ENCODE measurements at places on chromosomes 1 and 21.

GRCh38 chr1:220347654-220348175, 75.5 kb upstream of the RAB3GAP2 start:
- DNase-seq: no peak

DNA sequence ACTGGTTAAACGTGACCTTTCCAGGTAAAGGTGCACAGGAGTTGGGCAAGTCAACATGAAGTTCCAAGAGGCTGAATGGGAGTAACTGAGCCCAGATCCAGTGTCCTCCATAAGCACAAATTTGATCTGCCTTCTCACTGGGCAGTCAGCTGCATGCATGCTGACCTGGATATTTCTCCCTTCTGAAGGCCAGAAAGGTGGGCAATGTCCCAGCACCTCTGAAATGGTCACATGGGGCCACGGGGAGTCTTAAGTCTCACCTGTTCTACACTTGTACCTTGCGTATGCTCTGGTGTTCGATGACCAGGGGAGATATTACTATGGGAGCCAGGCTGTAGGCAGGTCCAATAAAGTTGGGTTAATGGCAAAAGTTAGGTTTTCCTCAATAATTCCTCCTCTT, 240.2 kb downstream of the SIPA1L2 start:
- no peak for DNase-seq

DNA sequence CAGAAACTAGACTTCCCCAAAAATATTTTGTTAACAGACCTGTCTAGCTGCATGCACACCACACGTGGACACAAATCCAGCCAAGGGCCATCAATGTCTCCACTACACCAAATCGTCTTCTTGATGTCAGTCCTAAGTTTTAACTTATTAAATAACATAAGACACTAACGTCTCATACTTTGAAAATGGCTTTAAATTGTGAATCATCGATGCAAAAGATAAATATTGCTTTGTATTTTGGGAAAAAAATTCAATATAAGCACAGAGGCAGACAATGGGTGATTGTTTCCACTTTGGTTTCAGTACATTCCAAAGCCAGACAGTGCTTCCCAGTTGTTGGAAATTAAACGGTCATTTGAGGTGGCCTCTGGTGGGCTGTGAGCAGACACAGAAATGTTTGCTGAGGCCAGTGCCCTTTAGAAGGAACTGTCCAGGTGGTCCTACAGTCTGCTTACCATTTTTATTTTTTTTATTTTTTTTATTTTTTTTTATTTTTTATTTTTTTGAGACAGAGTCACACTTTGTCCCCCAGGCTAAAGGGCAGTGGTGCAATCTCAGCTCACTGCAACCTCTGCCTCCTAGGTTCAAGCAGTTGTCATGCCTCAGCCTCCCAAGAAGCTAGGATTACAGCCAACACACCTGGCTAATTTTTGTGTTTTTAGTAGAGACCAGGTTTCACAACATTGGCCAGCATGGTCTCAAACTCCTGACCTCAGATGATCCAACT, 1.8 kb upstream of the KIAA2013 start:
- no peak for DNase-seq

- DNase-seq: no peak
These were observed 15.8 kb upstream of the NPHP4 start for GRCh38 chr1:6008084-6008415.

DNA sequence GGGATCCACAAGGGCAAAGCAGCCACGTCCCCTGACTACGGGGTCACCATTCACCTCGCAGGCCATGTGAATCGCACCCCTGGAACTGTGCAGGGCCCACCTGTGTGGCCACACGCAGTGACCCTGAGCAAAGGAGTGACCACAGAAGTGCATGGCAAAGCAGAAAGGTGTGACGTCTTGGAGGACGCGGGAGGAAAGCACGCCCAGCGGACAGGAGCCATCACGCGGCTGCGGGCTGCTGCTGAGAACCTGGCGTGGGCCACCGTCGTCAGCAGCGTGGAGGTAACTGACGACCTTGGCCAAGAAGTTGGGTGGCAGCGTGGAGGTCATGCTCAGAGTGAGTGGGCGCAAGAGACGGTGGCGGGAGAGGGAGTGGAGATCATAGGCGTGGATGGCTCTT, 76.7 kb upstream of the C1orf174 start:
- no peak for DNase-seq

DNA sequence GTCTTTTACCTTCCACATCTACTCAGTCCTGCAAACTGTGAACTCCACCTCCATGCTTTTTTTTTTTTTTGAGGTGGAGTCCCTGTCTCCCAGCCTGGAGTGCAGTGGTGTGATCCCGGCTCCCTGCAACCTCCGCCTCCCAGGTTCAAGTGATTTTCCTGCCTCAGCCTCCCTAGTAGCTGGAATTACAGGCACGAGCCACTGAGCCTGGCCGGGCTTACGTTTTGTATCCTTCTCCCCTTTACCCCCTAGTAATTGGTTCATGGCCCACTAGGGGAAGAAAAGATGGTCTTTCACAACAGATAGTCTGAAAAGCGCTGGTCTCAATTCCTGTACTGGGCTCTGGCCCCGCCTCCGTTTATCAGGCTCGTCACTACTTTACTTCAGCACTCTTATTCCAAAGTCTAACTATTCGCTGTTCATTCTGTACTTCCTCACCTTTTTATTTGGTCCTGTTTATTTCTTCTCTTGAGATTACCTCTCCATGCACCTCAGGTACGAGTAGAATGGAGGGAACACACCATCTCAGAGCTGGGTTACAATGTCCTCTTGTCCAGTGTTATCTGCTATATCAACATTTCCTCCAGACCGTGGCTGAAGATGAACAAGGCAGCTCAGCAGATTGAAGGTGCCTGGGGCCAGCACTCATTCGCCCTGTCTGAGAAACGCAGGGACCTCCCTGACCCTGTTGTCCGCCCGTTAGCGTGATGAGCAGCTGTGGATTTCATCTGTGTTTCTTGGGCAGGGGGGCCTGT, 16.2 kb downstream of the CNST start:
- no peak for DNase-seq

DNA sequence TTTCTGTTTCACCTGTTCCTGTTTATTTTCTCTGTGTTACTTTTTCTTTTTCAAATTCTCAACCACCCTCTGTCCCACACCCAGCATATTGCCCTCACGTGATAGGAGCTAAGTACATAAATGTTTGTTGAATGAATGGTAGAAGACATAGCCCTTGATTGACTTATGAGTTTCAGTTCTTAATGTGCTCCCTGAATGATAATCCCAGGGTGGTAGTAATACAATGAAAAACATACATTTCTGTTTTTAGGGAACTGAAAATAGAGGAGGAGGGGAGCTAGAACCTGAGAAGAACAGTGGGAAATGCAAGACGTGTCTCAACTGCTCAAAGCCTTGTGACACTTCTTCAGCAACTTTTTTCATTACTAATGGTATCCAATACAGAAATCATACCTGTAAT, 147.1 kb downstream of the SPATA46 start:
- peak; percentile 53 for DNase-seq

DNA sequence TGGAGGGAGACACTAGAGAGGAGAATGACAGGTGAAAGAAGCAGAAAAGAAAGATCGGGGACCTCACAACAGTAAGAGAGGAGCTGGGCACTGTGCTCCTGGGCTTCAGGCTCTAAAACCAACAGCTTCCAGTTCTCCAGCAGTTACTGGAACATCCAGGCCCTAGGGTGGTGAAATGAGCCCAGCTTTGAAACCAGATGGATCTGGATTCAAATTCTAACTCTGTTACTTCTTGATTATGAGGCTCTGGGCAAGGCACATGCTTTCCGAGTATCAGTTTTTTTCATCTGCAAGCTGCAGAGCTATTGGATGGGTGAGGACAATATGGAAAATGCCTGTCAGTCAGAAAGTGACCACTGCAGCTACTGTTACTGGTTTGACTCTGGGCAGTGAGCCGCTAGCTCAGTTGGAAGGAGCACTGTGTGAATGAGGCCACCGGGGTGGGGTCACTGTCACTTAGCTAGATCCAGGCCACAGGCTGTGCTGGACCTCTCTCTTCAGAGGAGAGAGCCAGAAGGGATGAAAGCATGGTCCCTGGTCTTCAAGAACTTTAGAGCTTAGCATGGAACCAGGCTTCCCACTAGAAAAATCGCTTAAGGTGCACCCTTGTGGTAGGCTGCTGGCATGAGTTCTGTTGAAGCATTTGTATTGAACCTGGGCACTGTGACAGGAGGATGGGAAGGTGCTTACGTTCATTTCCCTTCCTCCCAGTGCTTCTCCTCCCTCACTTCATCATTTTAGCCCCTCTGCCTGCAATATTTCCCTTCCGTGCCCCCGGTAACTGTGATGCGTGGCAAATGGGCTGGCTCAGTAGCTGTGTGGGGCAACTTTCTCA, 12.2 kb downstream of the PLEKHO1 start:
- no peak for DNase-seq

DNA sequence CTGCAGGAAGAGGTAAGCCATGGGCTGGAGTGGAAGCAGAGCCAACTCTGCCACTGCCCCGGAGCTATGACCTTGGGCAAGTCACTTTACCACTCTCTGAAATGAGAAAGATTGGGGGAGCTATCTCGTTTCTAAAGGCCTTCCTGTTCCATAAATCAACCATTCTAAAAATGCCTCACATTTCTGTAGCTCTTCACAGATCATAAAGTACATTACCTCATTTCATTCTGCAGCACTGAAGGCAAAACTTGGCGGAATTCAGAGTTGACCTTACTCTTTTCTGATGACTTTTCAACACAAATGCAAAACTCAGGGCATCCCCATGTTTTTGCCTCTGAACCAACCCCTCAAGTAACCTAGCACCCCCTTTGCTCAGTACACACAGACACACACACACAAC, 404.0 kb upstream of the NFIA start:
- DNase-seq: no peak

GRCh38 chr1:35571263-35571662, 1.9 kb upstream of the TFAP2E start:
- DNase-seq: no peak

DNA sequence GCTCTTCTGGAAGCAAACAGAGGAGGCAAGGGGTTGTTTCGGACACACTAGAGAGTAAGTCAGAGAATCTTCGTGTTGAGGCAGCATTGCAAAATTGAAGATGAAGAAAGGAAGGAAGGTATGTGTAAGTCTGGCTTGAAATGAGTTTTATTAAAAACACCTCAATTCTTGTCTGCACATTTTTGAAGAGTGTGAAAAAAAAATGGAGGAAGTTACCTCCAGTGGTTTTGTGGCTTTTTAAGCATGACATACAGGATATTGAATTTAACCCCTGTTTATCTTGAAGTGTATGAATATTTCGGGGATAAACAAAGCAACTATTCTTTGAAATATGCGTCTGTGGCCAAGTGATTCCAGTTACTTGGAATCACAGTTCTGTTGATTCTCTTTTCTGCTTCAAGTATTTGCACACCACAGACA, 203.2 kb upstream of the SGIP1 start:
- DNase-seq: no peak

DNA sequence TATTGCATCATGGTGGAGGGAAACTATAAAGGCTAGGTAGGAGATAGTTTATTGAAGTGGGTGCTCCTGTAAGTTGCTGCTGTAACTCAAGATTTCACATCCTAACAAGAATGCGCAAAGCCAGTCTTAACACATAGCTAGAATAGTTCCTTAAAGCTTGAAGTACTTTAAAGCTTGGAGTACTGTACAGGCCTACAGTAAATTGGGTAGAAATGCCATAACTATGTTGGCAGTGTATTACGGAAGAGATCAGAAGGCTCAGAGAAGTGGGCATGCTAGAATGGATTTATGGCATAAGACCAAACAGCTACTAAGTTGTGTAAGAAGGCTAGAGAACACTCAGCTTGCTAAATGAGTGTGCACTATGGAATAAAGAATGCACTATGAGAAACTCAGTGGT, 44.5 kb downstream of the DMRTA2 start:
- DNase-seq: no peak

DNA sequence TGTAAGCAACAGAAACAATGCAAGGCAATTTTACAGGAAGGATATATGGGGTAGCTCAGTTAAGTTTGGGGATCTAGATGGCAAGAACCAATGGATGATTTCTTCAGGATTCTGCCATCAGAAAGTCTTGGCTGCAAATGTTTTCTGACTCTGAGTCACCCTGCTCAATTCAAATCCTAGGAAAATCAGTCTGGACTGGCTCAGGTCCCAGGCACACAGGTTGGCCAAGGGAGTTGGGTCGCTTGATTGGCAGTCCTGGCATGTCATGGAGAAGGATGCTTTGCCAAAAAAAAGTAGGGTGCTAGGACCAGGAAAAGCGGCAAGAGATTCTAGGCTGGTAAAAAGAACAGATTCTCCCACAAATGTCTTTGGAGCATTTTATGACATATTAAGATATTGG, 28.9 kb upstream of the S1PR1 start:
- DNase-seq: no peak

DNA sequence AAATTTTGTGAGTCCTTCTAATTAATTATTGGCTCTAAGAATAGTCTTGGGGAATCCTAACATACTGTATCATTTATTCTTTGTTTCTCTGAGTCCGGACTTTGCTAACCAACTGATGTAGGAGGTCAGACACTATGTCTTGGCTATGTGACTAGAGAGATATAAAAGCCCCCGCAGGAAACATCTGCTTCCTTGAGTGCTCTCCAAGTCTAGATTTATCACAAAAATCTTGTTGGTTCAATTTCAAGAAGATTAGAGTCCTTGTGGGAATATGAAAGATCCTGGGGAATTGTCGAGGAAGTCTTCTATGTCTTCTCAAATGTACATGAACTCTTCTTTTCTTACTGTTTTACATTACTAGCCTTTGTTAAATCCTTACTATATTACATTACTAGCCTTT, 1712.5 kb downstream of the NCAM2 start:
- DNase-seq: no peak

DNA sequence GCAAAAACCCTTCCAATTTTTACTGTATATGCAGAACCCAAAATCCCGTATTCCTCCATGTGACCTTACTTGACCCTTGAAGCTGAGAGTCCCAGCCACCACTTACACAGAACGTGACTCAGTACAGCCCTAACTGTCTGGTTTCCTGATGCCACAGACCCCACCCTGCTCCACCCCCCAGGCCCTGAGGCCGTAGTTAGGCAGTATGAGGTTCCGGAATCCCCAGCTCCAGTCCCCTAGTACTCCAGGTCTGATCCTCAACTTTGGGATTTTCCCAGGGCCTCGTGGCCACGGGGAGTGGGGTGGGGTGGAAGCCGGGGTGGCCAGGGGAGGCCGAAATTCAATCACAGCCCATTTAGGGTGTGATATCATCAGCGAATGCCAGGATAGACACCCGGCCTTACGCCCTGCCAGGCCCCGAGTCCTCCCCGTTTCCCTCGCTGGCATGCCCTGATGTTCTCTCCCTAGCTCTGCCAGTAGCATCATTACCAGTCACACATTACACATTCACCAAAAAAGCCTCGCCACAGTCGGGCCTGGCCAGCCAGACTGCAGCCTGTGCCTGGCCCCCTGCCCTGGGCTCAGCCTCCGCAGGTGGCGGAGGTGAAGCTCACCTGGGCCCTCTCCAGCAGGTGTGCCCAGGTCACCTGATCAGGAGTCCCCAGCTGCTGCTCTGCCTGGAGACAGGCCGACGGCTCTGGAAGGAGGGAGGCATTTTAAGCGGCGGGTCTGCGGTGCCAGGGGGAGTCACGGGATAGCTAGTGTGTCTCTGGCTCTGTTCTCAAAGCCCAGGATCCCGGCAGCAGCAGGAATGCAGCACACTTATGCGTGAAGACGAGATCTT, 70.8 kb downstream of the SCCPDH start:
- DNase-seq: peak; percentile 21

- no peak for DNase-seq
These were observed 120.9 kb upstream of the COL6A1 start for GRCh38 chr21:45860493-45861155.
